Endothelial cell (in vitro differentiated cells): ENCODE measurements at places on chromosomes 12 and 14. TPM values are rescaled to one million over a fixed set of nuclear protein-coding genes. Genes with fewer than 3 reads are reported as not detected.

P2RX7 gene
- 0.82 TPM for total RNA-seq

DNA sequence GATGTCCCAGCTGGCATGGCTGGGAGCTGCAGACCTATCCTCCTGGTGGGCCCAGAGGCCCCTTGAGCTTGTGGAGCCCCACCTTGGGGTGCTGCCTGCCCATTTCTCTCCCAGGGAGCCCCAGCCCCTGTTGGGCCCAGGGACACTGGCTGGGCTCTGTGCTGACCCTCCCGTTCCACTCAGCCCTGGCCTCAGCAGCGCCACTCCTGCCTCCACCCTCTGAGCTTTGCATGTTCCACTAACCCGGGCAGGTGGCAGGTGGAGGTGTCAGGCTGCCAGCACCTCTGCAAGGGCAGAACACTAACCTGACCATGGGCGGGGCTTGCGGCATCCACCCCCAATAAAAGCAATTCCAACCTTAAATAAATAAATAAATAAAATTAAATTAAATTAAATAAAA lies 299.2 kb downstream of the LRIG3 start:
- no peak for DNase-seq

DNA sequence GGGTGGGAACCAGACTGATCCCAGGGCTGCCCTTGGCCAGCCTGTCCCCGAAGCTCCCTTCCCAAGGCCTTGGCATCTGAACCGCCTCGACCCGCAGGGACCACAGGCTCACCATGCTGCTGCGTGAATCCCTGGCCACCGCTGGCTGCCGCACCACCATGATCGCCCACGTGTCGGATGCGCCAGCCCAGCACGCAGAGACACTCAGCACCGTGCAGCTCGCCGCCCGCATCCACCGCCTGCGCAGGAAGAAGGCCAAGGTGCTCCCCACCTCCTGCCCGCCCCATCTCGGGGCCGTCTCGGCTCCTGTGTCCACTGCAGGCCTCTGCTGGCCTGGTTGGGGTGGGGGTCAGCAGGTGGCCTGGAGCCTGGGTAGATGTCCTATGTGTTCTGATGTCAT lies 35.7 kb downstream of the KIF26A start:
- DNase-seq: no peak

GRCh38 chr14:22997676-22998323 lies 12.1 kb downstream of the C14orf93 start:
- DNase-seq: no peak

GRCh38 chr14:81480741-81481140 lies 52.9 kb downstream of the SEL1L start:
- DNase-seq: no peak

WDHD1 gene
- 15.0 TPM for total RNA-seq

GRCh38 chr14:89889626-89890025 lies 64.9 kb downstream of the EFCAB11 start:
- no peak for DNase-seq

- DNase-seq: no peak
Measured at GRCh38 chr12:11561411-11561810, 88.1 kb upstream of the ETV6 start.

- no peak for DNase-seq
Measured at GRCh38 chr12:83015390-83016217, 328.9 kb downstream of the TMTC2 start.

DNA sequence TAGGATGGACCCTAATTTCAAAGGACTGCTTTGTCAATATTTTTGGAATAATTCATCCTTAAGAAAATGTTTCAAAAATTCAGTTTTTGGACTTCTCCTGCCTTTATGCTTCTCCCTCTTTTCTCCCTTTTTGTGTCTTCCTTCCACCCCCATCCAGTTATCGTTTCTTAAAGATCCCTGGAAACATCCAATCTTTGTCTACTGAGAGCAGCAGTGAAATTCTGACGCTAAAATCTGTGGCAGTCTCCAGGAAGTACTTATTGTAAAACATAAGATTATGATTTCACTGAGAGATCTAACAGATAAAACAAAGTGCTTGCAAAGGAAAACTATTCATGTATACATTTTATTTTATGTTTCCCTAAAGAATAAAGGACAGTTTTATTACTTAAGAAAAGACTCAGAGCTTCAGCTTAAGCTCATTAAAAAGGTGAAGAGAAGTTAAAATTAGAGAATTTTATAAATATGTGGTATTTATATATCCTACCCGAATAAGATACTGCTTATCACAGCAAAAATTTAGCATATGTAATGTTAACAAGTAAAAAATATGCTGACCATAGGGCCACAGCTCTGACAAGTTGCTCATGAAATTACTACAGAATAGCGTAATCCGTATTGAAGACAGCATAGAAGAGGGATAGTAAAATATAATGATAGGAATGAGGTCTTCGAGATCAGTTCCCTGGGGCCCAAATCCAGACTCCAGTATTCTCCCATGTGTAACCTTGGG lies 6.9 kb downstream of the FRMD6 start:
- no peak for DNase-seq
